ENCODE measurements at places on chromosomes 13 and 19.

GRCh38 chr19:38388349-38389100, at the start of gene SPRED3:
TSS of gene SPRED3 (plus strand) at chr19:38388697. CDS start at chr19:38390303, 1,606 bp downstream.
- DNase-seq, result no peak

DNA sequence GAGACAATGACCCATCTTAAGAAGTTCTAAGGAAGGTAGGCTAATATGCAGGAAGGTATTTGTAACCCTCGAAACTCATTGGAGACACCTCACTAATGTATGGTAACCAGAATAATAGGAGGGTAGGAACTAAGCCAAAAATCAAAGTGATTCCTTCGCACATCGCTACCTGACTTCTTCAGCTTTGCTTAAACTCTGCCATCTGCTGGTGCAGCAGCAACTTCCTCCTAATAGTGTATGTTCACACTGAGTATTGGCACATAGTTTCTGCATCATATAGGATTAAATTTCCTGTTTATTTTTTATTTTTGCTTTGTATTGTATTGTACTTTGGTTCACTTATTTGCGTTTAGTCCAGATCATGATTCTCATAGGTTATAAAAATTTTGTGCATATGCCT, 676.2 kb downstream of the GPC5 start:
- DNase-seq, result peak; percentile 14

DNA sequence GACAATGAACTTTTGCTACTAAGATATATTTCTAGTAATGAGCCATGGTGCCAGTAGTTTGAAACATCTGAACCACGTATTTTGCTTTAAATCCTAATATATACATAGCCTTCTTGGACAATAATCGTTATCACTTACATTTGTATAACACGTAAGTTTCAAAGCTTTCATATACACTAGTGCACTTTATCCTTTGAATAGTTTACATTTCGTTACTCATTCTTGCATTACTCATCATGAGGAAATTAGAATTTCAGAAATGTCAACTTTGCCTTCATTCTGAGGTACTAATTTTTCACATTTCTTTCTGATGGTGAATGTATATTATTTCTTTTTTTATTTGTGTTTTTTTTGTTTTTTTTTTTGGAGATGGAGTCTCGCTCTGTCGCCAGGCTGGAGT, 5.8 kb downstream of the KBTBD7 start:
- peak; percentile 22 for DNase-seq

GRCh38 chr13:113275387-113275786, 21.7 kb upstream of the LAMP1 start:
- DNase-seq, result peak; percentile 67

DNA sequence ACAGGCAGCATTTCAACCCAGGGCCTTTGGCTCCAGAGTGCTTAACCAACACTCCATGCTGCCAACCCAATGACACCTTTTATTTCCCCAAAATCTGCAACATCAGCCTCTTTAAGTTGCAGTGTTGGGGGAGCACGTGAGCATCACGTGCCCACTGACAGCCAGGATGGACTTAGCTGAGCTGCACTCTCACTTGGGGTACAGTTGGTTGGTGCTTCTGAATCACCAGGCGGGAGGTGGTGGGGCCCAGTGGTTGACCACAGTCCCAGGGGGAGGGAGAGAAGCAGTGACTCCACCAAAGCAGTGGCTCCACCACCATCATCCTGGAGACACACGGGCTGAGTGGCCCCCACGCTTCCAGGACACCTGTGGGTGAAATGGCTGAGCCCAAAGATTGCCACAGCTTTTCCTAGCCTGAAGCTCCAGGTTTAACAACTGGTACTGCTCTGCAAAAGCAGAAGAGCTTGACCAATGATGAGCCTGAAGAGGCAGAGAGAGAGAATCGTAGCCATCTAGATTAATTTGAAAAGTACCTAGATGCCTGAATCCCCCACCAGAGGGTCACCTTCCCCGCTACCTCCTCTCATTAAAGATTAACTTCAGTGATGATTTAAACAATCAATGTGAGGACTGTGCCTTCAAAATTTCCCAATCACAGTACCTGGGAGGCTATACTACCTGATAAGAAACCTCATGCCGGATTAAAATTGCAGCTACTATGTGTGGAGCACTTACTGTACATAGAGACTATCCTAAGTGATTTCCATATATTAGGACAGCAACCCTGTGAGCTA, 193.8 kb downstream of the FOXO1 start:
- DNase-seq, result no peak

Data from astrocyte of the spinal cord (primary cell).